ENCODE measurements at places on chromosomes 2 and 18. TPM values are rescaled to one million over a fixed set of nuclear protein-coding genes. Genes with fewer than 3 reads are reported as not detected.

GCKR gene
- 0.25 TPM for polyA plus RNA-seq

IGFBP2 gene
- polyA plus RNA-seq: 193 TPM

GKN2 gene
- polyA plus RNA-seq: not detected

FBXO41 gene
- polyA plus RNA-seq: 0.19 TPM

DUSP2 gene
- polyA plus RNA-seq: not detected

RAD51AP2 gene
- 0.37 TPM for polyA plus RNA-seq

NEB gene
- polyA plus RNA-seq: 1,611 TPM

- no peak for DNase-seq
Observed at GRCh38 chr2:178530625-178531142, 50.4 kb downstream of the PLEKHA3 start.

DNA sequence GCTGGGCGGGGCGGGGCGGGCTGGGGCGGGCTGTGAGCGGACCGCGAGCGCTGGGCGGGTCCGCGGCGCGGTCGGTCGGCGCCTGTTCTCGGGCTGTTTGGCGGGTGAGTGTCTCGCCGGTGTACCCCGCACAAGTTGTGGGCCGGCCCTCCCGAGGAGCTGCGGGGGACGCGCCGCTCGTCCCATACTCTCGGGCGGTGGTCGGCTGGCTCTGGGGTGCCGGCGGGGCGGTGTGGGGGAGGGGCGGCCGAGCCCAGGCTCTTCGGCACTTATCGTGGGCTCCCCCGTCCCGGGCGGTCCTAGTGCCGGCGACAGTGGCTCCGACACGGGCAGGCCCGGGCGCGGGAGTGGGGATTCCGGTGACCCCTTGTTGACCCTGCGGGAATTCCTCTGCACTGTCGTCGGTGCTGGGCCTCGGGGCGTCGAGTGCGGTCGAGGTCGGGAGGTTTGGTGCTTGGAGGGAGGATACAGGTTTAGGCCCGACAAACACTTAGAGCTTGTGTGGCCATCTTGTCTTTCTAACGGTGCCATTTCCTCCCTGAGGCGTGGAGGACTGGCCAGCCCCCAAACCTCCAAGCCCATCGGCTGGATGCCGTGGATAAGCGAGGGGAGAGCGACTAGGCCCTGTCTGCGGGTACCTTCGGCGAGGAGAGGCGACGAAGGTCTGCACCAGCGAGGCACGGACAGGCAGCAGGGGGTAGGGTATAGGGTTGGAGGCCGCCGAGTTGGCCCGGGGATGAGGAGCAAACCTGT is at the start of gene SEPTIN2:
Gene SEPTIN2 (plus strand): TSS at position 47 of the 753 bp plus-strand sequence. CDS start 8,308 bp downstream, outside the sequence.
- peak; percentile 76 for DNase-seq

DNA sequence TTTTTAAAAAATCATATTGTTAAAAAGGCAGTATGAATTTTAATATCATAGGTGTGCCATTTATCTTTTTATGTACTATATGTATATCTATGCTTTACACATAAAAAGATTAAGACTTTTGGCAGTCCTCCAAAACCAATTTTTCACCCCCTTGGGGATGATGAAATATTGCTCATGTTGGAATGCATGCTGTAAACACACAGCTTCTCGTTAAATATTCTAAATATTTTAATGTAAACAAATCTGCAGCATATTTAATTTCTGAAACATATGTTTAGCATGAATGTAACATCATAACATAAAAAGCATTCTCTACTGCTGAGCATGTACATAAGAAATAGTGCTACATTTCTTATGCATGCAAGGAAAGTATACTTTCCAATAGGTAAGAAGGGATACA is 484.3 kb upstream of the LRATD1 start:
- no peak for DNase-seq

DNA sequence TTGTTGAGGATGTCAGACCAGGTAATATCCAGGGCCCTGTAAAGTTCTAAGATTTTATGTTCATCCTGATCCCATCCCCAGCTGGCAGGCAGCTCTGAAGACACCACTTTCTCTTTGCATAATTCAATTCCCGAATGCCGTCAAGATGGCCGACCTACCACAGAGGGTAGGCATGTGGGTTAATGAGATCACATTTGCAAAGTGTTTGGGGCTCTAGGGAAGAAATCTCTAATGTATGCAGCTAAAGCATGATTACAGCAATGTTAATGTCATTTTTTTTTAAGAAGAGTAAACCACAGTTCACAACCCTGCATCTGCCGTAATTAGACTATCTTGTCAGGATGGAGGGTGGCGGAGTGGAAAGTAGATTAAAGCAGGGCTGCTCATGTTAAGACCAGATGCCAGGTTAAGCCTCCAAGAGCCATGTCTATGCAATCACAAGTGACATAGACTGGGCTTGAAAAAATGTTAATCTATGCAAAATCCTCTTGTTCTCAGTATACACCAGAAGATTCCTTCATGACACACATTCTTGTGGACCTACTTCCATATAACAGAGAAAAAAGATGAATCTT is 131.4 kb downstream of the ALK start:
- no peak for DNase-seq

DNA sequence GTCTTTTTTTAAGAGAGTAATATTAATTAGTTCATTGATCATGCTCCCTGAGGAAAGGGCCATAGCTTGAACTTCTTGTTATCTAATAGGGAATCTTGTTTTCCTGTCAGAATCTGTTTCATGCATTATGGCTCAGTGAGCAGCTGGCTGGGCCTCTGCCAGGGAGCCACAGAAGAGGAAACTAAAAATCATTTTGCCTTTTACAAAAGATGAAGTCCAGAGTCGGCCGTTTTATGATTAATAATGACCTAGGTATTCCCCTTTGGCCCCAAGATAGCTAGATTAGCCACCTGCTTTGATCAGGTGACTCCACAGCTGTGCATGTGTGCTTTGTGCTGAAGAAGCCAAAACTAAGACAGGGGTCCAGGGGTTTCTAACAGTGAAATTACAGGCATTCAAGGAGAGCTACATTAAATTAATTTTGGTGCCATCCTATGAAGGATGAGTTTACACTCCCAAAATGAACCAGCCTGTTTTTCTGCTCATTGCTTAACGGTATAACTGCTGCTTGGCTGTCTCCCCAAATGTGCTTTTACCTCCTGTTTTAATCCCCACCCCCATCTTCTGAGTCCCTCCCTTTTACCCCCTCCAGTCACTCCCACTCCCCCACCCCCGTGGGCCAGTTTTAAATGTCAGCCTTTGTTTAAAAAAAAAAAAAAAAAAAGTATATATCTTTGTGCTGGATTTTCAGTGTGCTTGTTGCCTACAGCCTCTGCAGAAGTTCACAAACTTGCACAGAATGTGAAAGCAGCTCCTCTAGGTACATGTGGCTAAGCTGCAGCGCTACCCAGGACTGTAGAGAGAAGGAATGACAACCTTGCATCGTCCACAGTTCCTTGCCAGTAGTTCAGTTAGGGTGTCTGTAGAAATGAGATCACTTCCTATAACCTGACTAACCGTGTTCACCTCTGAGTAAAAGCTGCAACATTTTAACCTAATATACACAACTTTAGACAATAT is 93.1 kb downstream of the CABLES1 start:
- no peak for DNase-seq

GRCh38 chr18:25896178-25896780 is 194.1 kb downstream of the SS18 start:
- DNase-seq: peak; percentile 52

- DNase-seq: no peak
Observed at GRCh38 chr2:231018184-231018583, 19.1 kb upstream of the C2orf72 start.

DNA sequence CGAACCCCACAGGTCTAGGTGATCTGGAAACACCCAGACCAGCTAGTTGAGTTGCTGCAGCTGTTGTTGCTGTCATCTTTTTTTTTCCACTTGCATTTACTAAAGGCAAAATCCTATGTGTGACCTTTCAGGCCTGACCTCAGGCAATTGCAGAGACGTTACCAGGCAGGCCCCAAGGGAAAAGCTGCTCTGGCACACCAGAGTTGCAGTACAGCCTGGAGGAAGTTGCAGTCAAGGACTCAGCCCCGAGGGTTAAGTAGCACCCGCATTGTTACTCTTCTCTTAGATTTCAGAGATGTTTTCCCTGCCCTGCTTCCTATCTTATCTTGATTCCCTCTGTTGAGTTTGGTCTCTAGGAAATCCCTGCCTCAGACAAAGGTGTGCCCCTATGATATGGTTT is 45.2 kb upstream of the SMAD2 start:
- no peak for DNase-seq

Data from muscle of arm (tissue), 14 donors.